Activated CD4-positive, alpha-beta T cell treated with anti-CD3 and anti-CD28 coated beads, Interleukin-2, amount 10 ng/mL, durations not matched to agents 7 days and 5 days (primary cell): ENCODE measurements at places on chromosomes 11 and 22.
A peak's percentile ranks its signal among the peaks of the same experiment; 100 is the strongest.

DNA sequence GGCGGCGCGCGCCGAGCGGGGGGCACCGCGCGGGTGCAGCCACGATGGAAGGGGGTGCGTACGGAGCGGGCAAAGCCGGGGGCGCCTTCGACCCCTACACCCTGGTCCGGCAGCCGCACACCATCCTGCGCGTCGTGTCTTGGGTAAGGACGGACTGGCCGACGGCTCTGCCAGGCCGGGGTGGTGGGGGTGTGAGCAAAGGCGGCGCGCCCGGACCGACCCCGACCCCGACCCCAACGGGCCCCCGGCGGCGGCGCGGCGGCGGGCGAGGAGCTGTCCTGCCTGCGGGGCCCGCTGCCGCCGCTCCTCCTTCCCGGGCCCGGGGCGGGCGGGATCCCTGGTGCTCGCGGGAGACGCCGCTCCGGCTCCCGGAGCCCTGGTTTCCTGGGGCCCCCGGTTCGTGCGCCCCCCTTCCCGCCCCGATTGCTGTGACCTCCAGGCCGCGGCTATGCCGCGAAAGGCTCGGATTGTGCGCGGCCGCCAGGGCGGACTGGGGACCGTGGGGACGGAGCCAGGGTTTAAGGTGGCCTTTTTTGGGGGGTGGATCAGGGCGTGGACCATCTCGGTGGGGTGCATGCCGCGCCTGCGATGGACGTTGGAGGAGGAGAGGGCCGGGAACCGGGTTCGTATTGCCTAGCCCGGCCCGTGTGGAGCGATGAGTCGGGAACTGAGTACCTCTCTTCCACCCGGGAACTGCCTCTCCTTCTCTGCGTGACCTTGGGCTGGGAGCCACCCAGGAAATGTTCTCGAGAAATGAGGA is at the start of gene SYNGR1:
SYNGR1 (plus strand) TSS at position 25 of the 760 bp plus-strand sequence; CDS start at position 45, 20 bp downstream.
- no peaks in the 10 kb centered on the region for H3K36me3 ChIP-seq
- peak within 1 kb of the TSS; percentile 9 for H3K27ac ChIP-seq
- peaks cover 14% of the 10 kb centered on the region for H3K4me1 ChIP-seq
- peak within 1 kb of the TSS; percentile 63 for H3K4me3 ChIP-seq
- peaks cover 30% of the 10 kb centered on the region for H3K27me3 ChIP-seq

GRCh38 chr22:45484742-45485141 is 17.9 kb upstream of the FBLN1 start:
- DNase-seq = no peak
- peaks cover 15% of the 10 kb centered on the region for H3K27me3 ChIP-seq
- no peaks in the 10 kb centered on the region for H3K36me3 ChIP-seq
- no peak overlapping the region for H3K4me3 ChIP-seq
- H3K27ac ChIP-seq = no peak overlapping the region

DNA sequence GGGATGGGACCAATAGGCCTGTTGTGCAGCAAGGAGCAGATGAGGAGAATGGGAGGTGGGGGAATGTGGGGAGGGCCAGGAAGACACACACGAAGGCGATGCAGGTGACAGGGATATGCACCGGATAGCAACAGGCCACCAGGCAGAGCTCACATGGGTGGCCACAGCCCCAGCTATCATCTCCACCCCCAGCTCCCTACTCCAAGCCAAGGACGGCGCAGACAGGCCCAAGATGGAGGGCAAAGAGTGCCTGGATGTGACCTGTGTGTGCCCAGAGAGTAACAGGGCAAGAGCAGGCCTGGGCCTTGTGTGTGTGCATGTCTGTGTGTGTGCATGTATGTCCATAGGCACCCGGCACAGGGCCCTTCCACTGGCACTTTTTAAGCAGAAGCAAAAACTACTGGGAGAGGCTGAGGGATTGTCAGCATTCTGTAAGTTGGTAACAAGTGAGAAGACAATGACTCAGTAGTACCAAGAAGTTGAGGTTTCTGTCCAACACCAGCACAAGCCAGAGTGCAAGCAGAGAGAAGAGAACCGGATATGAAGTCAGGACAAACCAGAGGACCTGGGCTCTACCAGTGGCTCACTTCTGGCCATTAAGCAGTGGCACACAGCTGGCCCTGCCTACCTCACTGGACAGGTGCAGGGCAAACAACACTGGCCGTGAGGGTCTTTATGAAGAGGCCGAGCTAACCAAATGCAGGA is 36.4 kb downstream of the NRXN2 start:
- no peak for DNase-seq
- H3K4me1 ChIP-seq = peaks cover 11% of the 10 kb centered on the region
- no peak overlapping the region for H3K4me3 ChIP-seq
- no peak overlapping the region for H3K27ac ChIP-seq

- H3K4me1 ChIP-seq = peaks cover 25% of the 10 kb centered on the region
- H3K36me3 ChIP-seq = peaks cover 33% of the 10 kb centered on the region
- no peak for DNase-seq
- H3K27me3 ChIP-seq = no peaks in the 10 kb centered on the region
- peak overlapping the region; percentile 94 for H3K4me3 ChIP-seq
Measured at GRCh38 chr22:28774378-28774777, 1.9 kb downstream of the CCDC117 start.

DNA sequence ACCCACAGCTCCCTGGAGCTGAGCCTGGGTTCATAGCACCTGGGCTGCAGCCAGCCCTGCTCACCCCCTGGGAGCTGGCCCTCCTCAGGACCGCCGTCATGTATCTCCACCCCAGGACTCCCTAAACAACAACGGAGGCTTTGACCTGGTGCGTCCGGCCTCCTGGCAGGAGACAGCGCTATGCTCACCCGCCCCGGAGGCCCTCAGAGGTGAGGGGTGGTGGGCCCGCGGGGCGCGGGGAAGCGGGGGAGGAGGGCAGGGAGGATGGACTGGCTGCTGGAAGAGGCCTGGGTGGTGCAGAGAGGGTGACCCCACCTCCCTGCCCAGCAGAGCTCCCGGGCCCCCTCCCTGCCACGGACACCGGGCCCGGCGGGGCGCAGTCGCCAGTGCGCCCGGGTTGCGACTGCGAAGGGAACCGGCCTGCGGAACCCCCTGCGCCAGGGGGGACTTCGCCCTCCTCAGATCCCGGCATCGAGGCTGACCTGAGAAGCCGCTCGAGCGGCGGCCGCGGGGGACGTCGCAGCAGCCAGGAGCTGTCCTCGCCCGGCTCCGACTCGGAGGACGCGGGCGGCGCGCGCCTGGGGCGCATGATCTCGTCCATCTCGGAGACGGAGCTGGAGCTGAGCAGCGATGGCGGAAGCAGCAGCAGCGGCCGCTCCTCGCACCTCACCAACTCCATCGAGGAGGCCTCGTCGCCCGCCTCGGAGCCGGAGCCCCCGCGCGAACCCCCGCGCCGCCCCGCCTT is 3.1 kb downstream of the MAPK8IP2 start:
- peaks cover 12% of the 10 kb centered on the region for H3K4me1 ChIP-seq
- no peak for DNase-seq
- peaks cover 40% of the 10 kb centered on the region for H3K27me3 ChIP-seq
- H3K36me3 ChIP-seq = peaks cover 3% of the 10 kb centered on the region
- H3K4me3 ChIP-seq = no peak overlapping the region
- H3K27ac ChIP-seq = no peak overlapping the region

DNA sequence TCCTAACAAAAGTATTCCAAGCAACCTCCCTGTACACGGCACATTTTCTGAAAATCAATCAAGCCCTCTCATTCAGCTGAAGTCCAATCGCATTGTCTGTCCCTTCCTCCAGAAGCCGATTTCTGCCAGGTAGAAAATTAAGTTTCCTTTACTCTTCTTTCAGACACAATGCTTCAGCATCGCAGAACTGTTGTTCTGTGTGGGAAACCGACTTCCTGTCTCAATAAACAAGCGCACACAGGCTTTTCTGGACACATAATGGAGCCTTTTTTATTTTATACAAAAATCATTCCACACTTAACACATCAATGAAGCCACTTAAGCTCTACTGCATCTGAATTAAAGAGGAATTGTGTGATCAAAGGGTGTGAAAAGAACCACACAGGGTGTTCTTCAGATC is 75.6 kb downstream of the BLID start:
- no peaks in the 10 kb centered on the region for H3K27me3 ChIP-seq
- no peaks in the 10 kb centered on the region for H3K36me3 ChIP-seq
- H3K4me3 ChIP-seq = no peak overlapping the region
- H3K27ac ChIP-seq = no peak overlapping the region
- no peak for DNase-seq
- no peaks in the 10 kb centered on the region for H3K4me1 ChIP-seq

DNA sequence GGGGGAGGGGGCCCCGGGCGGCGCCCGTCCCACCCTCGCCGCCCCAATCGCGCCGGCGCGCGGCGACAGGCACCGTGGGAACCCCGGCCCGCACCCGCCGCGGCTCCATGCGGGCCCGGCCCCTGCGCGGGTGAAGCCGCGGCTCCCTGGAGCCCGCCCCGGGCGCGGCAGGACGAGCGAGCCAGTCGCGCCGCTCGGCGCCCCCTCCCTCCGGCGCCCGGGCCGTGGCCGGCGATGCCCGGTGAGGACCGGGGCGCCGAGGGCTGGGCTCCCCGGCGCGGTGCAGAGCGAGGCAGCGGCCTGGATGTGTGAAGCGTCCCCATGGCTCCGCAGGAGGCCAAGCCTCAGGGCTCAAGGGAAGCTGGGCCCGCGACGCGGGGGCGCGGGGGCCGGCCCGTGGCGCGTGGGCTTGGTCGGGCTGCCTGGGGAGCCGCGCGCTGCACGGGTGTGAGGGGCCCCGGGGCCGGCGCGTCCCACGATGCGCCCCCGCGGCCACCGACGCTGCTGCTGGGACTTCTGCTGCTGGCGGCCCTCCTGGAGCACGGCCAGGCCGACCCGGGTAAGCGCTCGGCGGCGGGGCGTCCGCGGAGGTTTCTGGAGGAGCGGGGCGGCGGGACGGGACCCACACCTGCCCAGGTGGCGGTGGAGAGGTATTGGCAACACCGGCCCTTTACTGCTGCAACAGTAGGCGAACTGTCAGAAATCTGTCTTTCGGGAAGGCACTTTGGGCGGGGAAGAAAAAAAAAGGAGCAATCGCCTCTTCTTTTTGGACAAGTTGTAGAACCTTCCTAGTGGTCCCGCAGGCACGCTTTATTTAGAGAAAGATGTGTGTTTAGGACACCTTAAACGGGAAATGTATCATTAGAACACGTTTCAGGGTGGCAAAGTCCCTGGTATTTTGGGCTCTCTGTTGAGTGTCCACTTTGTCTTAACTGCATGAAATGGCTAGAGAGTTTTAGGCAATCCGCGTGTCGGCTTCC is 119.4 kb downstream of the HIPK3 start:
- no peaks in the 10 kb centered on the region for H3K36me3 ChIP-seq
- H3K4me1 ChIP-seq = peaks cover 1% of the 10 kb centered on the region
- H3K4me3 ChIP-seq = no peak overlapping the region
- DNase-seq = no peak
- H3K27ac ChIP-seq = no peak overlapping the region

- no peak overlapping the region for H3K27ac ChIP-seq
- DNase-seq = no peak
- no peaks in the 10 kb centered on the region for H3K4me1 ChIP-seq
- no peak overlapping the region for H3K4me3 ChIP-seq
- peaks cover 16% of the 10 kb centered on the region for H3K27me3 ChIP-seq
Measured at GRCh38 chr11:116618461-116618860, 154.3 kb downstream of the BUD13 start.

DNA sequence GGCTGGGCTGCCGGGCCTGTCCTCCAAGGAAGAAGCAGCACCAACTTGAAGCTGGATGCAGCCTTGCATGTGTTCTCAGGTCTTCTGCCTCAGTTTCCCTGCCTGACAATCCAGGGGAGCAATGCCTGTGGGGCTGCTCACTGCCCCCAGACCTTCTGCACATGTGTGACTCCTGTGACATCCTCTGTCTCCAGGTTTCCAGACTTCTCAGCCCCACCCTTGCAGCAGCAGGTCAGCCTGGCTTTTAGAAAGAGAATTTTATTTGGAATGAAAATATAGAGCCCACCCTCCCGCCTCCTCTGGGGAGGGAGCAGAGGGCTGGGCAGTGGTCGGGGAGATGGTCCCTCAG is 301 bp upstream of the PTPRCAP start:
- peaks cover 63% of the 10 kb centered on the region for H3K4me1 ChIP-seq
- peak overlapping the region; percentile 98 for H3K4me3 ChIP-seq
- DNase-seq = no peak
- peaks cover 57% of the 10 kb centered on the region for H3K36me3 ChIP-seq
- peak overlapping the region; percentile 94 for H3K27ac ChIP-seq

DNA sequence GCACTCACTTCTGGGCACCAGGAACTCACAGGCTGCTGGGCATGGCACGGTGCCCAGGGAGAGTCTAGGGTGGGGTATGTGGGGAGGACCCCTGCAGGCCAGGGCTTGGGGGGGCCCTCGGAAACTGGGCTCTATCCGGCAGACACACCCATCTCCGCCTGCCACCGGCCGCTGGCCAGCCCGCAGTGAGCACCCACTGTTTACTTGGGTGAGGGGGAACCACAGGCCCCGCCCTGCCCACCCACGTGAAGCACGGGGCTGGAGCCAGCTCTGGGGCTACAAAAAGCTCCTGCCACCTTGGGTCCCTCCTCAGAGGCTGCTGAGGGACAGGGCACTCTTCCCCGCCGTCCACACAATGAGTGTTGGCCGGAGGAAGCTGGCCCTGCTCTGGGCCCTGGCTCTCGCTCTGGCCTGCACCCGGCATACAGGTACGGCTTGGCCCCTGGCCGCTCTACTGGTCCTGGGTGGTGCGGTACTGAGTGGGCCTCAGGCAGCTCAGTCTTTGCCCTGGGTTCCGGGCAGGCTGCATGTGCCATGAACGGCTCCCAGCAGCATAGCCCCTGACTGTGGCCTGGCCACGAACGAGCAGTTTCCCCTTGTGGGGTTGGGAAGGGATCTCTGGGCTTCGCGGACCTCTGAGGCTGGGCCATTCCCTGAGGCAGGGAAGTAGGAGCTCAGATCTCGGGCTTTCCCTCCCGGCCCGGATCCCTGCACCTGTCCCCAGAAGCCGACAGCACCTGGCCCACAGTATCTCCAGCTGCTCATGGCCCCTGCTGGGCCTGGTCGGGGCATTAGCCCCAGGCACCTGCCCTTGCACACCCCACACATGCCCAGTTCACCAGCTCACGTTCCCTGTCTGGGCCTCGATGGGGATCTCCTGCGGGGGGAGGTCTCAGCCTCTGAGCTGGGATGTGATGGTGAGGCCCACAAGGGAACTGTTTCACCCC is at the start of gene MUC5AC:
MUC5AC (plus strand) TSS at position 309 of the 947 bp plus-strand sequence; CDS start at position 356, 47 bp downstream.
- peak within 1 kb of the TSS; percentile 37 for H3K27ac ChIP-seq
- H3K4me3 ChIP-seq = no peak within 1 kb of the TSS
- H3K4me1 ChIP-seq = no peaks in the 10 kb centered on the region
